Stimulated activated CD8-positive, alpha-beta memory T cell treated with anti-CD3 and anti-CD28 coated beads, Interleukin-7, amount 100 ng/mL, for 48 hours (primary cell): ENCODE measurements at places on chromosomes 7 and 10.

DNA sequence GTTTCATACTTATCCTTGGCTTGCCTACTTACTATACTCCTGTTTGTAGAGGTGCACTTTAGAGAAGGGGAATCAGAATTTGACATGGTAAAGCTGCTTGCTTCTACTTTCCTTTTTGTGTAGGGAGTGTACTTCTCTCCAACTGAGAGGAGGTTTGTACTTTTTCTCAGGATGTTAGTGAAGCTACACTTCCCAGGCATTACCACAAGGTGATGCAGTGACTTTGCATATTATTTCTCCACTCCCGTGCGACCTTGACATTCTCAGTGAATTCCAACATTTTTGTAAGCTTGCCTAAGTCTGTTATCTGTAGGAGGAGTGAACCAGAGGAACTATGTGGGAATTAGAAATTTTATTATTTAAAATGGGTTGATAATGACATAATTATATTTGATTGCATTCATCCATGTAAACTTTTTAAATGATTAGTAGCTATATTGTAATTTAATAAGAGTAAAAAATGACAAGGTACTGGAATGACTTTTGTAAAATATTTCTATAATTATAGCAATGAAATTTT lies 5.2 kb downstream of the TAX1BP1 start:
- DNase-seq: no peak

- no peak for DNase-seq
Measured at GRCh38 chr10:14975672-14976273, 16.6 kb downstream of the MEIG1 start.

GRCh38 chr10:23433701-23434100 lies 5.2 kb upstream of the OTUD1 start:
- no peak for DNase-seq

DNA sequence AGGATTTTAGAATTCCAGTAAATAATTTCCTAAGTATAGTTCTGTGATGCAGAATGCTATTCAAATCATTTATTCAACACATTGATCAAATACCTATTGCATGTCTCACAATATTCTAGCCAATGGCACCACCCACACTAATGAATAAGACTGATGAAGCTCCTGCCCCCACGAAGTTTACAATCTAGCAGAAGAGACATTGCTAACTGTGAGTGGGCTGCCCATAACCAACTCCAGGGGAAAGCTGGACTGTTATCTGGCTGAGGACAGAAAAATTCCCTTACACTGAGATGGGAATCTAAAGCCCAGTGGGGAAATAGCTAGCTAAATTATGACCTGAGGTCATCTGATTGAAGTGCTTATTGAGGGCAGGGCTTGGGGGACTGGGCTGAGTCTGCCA lies 128.8 kb upstream of the LYZL2 start:
- no peak for DNase-seq

DNA sequence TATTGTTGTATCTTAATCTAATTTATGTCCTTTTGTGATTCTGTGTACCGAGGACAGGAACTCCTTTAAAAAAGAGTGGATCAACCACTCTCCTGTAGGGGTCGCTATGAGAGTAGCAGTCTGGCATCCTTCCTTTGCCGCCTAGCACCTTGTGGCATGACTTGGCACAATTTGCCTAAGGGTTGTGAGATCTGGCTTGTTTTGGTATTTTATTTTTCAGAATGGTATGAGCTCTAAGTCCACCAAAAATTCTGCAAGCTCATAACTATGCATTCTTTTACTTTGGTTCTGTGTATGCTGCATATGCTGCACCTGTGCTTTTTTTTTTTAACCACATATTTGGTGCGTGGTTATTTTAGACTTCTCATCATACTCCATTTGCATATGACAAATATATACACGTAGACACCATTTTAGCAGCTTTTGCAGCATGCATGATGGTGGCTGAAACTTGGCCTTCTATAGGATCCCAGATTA lies 112.8 kb downstream of the CDK14 start:
- DNase-seq: no peak
